Glutamatergic neuron (in vitro differentiated cells): ENCODE measurements at places on chromosomes 5 and 9. TPM values are rescaled to one million over a fixed set of nuclear protein-coding genes. Genes with fewer than 3 reads are reported as not detected.

DNA sequence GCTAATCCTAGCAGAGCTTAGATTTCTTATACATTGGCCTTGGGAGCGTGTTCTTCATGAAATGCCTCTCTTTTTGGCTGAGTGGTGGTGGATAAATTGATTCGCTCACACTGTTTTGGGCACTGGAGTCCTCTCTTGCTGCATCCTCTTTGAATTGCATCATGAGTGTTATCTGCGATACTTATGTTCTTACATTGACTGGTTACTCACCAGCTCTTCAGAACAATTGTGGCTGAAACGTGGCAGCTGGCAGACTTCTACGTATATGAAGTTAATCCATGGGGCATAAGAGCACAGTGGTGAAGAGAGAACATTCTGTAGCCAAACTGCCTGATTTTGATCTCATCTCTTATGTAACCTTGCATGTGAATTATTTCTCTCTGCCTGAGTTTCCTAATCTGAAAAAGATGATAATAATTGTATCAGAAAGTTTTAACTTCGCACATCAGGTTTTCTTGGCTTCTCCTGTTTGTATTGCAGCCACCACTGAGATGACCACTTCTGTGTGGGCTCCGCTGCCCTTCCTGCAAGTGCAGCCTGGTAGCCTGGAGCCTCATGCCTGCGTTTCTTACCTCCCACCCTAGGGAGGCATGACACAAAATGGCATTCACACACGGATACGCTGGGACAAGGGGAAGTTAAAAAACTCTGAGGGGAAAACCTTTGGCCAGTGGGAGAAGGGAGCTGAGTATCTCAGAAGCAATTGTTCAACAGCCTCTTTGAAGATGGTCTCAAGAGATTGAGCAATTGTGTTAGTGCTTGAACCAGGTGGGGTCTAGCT lies 295.2 kb downstream of the ARHGAP26 start:
- no peak overlapping the region for H3K27ac ChIP-seq
- H3K4me1 ChIP-seq: peaks cover 43% of the 10 kb centered on the region
- no peaks in the 10 kb centered on the region for H3K27me3 ChIP-seq
- DNase-seq: no peak
- no peaks in the 10 kb centered on the region for H3K36me3 ChIP-seq
- H3K4me3 ChIP-seq: no peak overlapping the region

DNA sequence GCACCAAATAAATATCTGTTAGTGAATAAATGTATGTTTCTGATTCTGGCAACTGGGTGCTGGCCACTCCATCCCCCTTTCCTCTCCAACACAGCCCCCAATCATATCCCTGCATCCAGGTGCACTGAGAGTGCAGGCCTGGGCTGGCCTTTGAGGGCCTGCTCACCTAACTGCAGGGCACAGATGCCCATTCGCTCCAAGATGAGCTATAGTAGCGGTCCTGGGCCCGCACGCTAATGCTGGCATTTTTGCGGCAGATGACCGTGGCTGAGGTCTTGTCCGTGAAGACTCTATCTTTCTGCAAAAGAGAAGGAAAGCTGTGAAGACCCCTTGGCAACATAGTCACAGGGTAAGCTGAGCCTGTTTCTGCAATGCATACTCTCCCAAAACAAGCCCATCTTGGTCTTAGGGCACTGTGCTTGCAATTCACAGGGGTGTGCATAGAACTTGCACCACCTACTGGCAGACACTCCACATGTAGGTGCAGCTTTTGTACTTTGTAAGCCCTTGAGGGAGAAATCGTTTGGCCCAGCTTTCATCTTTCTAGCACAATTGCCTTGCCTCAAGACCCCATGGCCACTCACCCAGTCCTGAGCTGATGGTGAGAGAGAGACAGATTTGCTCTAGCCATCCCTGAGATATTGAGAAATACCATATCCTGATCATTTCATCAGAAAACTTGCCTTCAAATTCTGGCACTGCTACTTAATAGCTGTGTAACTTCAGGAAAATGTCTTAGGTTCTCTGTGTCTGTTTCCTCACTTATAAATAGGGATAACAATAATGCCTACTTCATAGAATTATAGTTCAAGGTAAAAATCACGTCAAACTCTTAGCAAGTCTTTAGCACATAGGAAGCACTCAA lies 13.5 kb downstream of the IL12B start:
- peak; percentile 38 for DNase-seq
- H3K27ac ChIP-seq: no peak overlapping the region
- H3K4me1 ChIP-seq: peaks cover 4% of the 10 kb centered on the region
- H3K27me3 ChIP-seq: no peaks in the 10 kb centered on the region
- no peak overlapping the region for H3K4me3 ChIP-seq

GRCh38 chr5:138064526-138064925 lies 19.3 kb upstream of the WNT8A start:
- H3K27ac ChIP-seq: peak overlapping the region; percentile 35
- peaks cover 11% of the 10 kb centered on the region for H3K4me1 ChIP-seq
- no peak overlapping the region for H3K4me3 ChIP-seq
- no peak for DNase-seq

DNA sequence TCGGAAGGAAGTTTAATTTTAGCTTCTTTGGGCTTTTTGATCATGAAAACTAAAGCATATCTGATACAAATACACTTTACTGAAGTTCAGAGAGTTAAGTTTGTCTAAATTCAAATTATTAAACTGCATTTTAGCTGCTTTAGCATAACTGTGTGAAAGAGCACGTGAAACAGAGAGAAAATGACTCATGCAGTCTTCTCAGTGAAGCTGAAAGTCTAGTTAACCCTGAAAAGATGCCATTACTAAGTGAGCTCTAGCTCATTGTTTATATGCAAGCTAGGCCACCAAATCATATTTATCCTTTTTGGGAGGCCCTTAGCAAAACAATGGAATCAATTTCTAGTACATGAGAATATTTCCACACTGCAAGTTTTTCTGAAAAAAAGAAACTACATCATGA lies 27.6 kb downstream of the TPD52L3 start:
- H3K27me3 ChIP-seq: no peaks in the 10 kb centered on the region
- no peak for DNase-seq

DNA sequence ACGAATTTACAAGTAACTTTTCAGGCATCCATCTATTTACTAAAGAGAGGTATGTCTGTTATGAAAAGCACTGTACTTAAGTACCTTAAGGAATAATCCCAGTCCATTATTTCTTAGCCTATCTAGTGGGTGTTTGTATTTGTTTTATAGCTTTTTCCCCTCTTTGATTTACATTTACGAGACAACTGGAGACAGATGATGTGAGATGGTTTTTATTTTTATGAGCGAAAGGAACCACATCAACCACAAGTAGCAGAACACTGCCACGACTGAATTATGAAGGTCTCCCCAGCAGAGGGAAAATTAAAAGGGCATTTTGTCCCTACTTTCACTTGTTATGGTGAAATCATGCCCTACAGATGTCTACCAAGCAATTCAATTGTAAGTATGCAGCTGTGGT lies 357.8 kb downstream of the NFIB start:
- H3K27me3 ChIP-seq: no peaks in the 10 kb centered on the region
- no peaks in the 10 kb centered on the region for H3K4me1 ChIP-seq
- no peak overlapping the region for H3K4me3 ChIP-seq

- no peak overlapping the region for H3K4me3 ChIP-seq
- H3K27ac ChIP-seq: no peak overlapping the region
- H3K36me3 ChIP-seq: no peaks in the 10 kb centered on the region
- no peak for DNase-seq
Observed at GRCh38 chr9:38075272-38075671, 6.2 kb upstream of the SHB start.

GRCh38 chr5:54133917-54134316 lies 176.5 kb downstream of the ARL15 start:
- H3K36me3 ChIP-seq: no peaks in the 10 kb centered on the region
- H3K4me3 ChIP-seq: no peak overlapping the region
- no peaks in the 10 kb centered on the region for H3K4me1 ChIP-seq
- DNase-seq: no peak
- H3K27me3 ChIP-seq: no peaks in the 10 kb centered on the region

GRCh38 chr5:74112372-74113195 lies 486.6 kb downstream of the ARHGEF28 start:
- no peak overlapping the region for H3K27ac ChIP-seq
- peaks cover 5% of the 10 kb centered on the region for H3K4me1 ChIP-seq
- H3K36me3 ChIP-seq: no peaks in the 10 kb centered on the region
- no peaks in the 10 kb centered on the region for H3K27me3 ChIP-seq

DNA sequence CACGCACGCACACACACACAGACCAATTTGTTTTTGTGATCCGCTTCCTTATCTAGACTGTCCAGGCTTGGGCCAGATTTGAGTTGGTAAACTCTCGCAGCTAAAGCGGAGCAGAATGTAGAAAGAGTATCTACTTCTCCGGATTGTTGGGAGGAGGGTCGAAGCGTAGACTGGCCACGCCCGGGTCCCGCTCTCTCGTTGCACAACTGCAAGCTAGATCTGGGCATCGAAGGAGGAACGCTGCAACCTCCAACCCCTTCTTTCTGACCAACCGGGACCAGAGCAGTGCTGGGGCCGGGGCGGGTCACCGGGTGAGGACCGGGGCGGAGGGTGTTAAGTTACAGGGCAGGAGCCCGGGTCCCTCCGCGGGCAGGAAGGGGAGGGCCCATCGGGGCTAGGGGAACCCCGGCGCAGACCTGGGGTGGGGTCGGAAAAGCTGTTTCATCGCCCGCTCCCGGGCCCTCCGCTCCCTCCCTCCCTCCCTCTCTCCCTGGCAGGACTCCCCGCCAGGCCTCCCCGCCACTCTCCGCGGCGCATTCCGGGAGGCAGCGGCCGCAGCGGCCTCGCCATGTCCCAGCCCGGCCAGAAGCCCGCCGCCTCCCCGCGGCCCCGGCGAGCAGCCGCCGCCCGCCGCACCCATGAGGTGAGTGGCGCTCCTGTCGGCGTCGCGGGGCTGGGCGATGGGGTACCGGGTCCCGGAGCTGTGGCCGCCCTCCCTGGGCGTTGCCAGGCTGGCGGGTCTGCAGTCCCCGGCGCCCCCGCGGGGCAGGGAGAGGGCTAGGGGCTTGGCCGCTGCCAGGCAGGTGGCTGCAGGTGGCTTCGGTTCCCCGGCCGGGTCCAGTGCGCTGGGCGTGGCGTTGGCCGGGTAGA lies at the start of gene CAST:
Gene CAST (plus strand): TSS at position 522 of the 870 bp plus-strand sequence. CDS start 47 bp downstream, at position 569.
- H3K36me3 ChIP-seq: no peaks in the 10 kb centered on the region
- peaks cover 11% of the 10 kb centered on the region for H3K27me3 ChIP-seq
- H3K27ac ChIP-seq: no peak within 1 kb of the TSS

- no peak overlapping the region for H3K4me3 ChIP-seq
- peaks cover 11% of the 10 kb centered on the region for H3K36me3 ChIP-seq
- no peak overlapping the region for H3K27ac ChIP-seq
- H3K4me1 ChIP-seq: peaks cover 1% of the 10 kb centered on the region
- no peak for DNase-seq
Observed at GRCh38 chr5:174295702-174296436, 250.4 kb downstream of the NSG2 start.

GRCh38 chr9:137300567-137301080 lies 1.4 kb downstream of the NRARP start:
- peaks cover 17% of the 10 kb centered on the region for H3K4me1 ChIP-seq
- peaks cover 7% of the 10 kb centered on the region for H3K27me3 ChIP-seq
- DNase-seq: peak; percentile 41

- no peak overlapping the region for H3K4me3 ChIP-seq
- DNase-seq: no peak
- H3K27me3 ChIP-seq: peaks cover 14% of the 10 kb centered on the region
- H3K27ac ChIP-seq: peak overlapping the region; percentile 85
- H3K36me3 ChIP-seq: peaks cover 6% of the 10 kb centered on the region
Observed at GRCh38 chr9:137873858-137874362, 3.7 kb upstream of the CACNA1B start.

DNA sequence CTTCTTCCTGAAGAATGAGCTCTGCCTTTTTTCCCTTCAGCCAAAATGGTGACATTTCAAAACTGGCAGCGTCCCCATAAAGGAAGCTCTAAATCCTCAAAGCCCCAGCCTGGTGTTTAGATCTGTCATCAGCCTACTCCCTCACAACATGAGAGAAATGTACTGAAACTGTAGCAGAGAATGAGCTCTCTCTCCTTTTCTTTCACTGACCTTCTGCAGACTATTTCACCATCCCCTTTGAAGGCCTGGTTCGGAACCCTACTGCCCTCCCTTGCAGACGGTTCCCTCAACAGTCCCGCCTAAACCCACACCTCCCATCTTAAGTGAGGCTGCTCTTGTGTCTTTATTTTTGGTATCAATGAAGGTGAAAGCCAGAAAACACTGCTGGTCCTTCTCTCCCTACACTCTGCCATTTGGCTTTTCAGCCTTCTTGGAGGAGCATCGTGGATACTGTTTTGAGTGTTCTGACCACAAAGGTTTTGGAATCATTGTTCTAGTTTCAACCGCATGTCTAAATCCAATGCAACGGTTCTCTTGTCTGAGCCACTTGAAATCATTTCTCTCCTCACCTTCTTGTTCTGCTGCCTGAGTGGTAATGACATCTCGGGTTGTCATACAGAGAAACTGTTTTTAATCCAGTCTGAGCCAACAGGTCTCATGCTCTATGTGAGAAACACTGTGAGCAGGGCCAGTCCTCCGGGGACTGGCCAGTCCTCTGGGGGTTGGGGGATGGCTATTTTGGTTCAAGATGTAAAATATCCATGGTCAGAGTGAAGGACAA lies 39.0 kb downstream of the ITK start:
- H3K4me1 ChIP-seq: no peaks in the 10 kb centered on the region
- no peak for DNase-seq
- no peaks in the 10 kb centered on the region for H3K36me3 ChIP-seq
- H3K4me3 ChIP-seq: no peak overlapping the region
- H3K27me3 ChIP-seq: peaks cover 2% of the 10 kb centered on the region

ADRB2 gene
- total RNA-seq: not detected

KDM3B gene
- total RNA-seq: 98.5 TPM

COL27A1 gene
- 3.9 TPM for total RNA-seq

ENC1 gene
- total RNA-seq: 302 TPM

RIOK2 gene
- total RNA-seq: 34.9 TPM

NR2F1-AS1 gene
- 0.39 TPM for total RNA-seq

DNAH5 gene
- total RNA-seq: 0.20 TPM
